ENCODE measurements at places on chromosomes 1 and 21.
A peak's percentile ranks its signal among the peaks of the same experiment; 100 is the strongest.

DNA sequence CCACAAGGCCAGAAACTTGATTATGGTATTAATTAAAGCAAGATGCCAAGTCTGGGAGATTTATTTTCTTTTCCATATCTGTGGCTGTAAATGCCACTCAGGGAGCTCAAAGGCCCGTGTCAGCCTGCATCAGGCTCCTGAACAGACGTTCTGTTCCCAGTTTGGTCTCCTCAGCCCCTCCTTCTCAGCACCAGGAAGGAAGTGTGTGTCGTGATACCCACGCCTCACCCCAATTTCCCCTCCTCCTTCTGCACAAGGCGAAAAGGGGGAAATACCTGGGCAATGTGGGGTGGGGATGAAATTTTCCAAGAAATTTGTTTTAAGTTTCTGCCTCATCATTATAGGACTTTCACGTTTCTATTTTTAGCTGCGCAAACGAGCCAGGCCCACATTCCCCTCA lies 112.0 kb downstream of the SYF2 start:
- no peak for DNase-seq

DNA sequence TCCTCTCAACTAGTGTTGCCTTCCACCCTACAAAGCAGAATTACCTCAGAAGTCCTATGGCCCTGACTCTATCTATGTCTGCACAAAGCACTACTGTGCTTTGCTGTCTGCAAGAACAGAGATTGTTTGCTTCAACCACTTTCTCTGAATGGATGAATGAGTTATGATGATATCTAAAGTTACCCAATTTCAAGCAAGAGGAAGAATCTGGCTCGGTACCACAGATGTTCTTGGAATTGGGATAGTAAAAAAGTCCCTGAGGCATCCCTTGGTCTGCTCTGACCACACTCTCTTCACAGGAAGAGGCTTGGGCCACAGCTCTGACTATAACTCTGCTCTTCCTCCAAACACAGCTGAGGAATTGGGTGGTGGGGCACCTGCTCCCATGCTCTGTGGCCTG lies 31.2 kb downstream of the MTARC1 start:
- DNase-seq = no peak

DNA sequence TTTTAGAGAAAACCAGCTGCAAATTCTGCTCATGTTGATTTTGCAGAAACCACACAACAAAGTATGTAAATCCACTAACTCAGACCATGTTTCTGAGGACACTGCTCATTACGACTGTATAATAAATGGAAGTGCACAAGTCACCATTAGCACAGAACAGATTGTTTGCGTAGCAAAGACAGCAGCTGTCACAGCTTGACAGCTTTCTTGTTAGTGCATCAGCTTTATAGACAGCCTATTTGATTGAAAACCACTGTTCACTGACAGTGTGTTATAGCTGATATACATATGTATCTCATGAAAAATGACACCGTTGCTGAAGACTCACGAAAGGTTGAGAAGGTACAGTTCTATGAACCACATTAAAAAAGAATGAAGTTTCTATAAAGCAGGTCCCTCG lies 560.2 kb upstream of the ZRANB2 start:
- DNase-seq = no peak

DNA sequence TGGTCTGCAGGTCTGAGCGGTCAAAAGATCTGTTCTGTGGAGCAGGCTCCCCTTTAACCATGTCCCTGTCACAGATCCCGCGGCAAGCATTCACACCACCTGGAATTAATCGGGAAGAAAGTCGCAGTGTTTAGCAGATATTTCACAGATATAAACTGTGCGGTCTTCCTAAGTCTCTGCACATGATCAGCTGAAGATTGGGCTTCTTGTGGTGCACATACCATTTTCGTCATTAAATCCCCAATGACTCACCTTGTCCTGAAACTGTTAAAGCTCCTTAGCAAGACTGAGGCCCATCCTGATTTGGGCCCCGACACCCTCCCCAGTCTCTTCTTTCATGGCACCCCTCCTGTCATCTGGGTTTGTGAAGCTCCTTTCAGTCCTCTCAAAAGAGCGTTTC lies 158.8 kb downstream of the KIF26B start:
- no peak for DNase-seq

DNA sequence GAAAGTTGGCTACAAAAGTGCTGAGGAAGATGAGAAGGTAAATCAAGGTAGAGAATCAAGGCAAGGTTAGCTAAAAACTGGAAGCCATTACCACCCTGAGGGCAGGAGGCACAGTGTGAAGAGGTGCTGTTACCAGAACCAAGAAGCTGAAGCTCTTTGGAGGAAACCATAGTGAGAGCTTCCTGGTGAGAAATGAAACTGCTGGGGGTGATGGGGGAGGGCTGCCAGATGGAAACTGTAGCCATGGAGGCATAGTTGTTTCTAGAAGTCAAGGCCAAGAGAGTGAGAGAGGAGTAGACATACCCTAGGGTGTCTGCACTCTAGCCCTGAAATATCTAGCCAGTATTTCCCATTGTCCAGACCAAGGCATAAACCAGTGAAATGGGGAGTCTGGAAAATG lies 28.7 kb downstream of the IFI44 start:
- DNase-seq = no peak

DNA sequence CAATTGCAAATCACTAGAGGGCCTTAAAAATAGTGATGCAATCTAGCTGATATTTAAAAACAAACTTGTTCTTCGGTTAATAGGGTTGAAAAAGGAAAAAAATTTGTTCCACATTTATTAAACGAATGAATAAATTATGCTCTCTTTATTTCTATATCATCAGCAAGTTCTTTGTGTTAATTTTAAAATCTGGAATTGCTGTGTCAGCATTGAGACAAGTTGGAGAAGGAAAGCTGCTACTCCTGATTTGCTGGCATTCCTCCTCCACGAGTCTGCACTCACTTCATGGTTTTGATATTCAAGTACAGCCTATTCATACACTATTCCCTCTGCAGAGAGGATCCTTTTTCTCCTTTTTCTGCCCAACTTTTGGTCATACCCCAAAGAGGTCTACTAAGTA lies 117.6 kb downstream of the MRPL39 start:
- no peak for DNase-seq

GRCh38 chr1:83807821-83808220 lies 191.1 kb downstream of the TTLL7 start:
- no peak for DNase-seq

GRCh38 chr1:206541236-206541833 lies 34.0 kb downstream of the RASSF5 start:
- no peak for DNase-seq

DNA sequence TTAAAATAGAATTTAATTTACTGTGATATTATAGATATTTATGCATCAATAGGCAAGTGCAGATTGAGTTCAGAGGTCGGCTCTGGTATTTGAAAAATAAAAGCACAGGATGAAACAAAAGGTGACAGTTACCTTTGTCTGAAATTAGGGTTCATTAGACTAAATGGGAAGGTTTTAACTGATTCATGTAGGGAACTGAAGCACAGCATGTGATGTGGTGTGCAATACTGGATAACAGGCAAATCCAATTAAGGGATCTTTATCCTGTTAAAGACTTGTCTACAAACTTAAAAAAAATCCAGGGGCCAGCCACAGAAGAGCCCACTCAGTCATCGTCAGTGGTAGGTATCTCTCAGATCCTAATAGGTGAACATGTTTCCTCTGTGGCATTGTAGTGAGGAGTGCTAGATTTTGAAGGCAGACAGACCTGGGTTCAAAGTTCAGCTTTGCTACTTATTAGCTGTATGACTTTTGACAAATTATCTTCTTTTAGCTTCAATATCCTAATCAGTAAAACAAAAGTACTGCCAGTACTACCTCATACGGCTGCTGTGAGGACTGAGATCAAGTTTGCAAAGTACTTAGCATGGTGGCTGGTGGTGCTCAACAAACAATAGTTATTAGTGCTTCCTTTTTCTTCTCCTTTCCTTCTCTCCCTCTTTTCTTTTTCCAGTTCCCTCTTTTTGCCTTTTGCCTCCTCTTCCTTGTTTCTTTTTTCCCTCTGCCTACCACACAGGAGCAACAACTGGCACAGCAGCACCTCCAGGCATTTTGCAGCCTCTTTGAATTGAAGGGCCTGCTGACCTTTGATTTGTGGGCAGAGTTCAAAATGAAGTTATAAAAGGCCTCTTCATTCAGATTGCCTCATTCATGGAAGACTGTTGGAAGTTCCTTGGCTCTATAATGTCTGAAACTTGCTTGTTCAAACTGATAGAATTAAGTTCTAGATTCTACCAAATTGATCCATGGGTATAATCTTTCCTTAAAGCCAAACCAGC lies 44.9 kb upstream of the FOXD3 start:
- no peak for DNase-seq

- DNase-seq = no peak
Measured at GRCh38 chr1:91707890-91708218, 178.1 kb downstream of the TGFBR3 start.

DNA sequence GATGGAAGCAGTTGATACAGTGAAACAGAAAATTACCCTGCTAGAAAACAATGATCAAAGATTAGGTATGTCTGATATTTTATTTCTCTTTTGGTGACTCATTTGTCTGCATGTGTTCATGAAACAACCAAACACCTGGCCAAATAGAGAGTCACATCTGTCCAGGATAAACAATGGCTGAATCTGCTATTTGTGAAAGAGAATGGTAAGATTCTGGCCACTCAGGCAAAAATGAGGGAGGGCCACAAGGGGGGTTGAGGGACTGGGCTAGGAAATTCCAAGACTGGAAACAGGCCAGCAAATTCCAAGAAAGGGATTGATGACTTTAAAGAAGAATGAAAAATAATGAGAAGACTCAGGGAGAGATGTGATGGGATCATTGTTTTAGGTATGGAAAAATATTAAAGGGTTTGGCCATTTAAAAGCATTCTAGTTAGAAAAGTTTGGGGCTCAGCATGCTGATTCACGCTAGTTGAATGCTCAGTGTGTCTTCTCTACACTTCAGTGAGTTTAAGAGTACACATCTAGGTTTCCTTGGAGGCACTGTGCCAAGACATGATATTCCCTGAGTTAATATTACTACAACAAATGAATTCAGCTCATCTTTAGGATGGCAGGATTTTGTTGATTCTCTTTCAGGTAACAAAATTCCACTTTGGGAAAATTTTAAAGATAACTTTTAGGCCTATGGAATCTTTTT lies 44.9 kb downstream of the TRAF5 start:
- DNase-seq = no peak

- no peak for DNase-seq
Measured at GRCh38 chr1:185375583-185375982, 58.5 kb upstream of the IVNS1ABP start.

DNA sequence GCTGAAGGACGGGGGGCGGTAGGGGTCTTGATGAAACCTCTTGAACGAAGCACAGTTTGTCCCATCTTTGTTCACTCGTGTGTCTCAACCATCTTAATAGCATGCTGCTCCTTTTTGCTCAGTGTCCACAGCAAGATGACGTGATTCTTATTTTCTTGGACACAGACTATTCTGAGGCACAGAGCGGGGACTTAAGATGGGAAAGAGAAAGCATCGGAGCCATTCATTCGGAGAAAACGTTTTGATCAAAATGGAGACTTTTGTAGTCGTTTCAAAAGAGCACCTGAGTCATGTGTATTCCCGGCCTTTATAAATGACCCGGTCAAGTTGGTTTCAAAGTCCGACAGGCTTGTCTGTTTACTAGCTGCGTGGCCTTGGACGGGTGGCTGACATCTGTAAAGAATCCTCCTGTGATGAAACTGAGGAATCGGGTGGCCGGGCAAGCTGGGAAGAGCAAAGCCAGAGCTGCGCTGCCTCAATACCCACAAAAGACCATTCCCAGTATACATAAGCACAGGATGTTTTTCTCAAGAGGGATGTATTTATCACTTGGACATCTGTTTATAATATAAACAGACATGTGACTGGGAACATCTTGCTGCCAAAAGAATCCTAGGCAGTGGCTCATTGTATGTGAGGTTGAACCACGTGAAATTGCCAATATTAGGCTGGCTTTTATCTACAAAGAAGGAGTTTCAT lies 18.5 kb downstream of the ETS2 start:
- DNase-seq = no peak

GRCh38 chr1:55821234-55821633 lies 606.1 kb upstream of the USP24 start:
- DNase-seq = no peak

GRCh38 chr1:62131093-62131725 lies 63.4 kb upstream of the L1TD1 start:
- peak; percentile 29 for DNase-seq

GRCh38 chr1:180508725-180509097 lies 6.3 kb upstream of the ACBD6 start:
- no peak for DNase-seq

DNA sequence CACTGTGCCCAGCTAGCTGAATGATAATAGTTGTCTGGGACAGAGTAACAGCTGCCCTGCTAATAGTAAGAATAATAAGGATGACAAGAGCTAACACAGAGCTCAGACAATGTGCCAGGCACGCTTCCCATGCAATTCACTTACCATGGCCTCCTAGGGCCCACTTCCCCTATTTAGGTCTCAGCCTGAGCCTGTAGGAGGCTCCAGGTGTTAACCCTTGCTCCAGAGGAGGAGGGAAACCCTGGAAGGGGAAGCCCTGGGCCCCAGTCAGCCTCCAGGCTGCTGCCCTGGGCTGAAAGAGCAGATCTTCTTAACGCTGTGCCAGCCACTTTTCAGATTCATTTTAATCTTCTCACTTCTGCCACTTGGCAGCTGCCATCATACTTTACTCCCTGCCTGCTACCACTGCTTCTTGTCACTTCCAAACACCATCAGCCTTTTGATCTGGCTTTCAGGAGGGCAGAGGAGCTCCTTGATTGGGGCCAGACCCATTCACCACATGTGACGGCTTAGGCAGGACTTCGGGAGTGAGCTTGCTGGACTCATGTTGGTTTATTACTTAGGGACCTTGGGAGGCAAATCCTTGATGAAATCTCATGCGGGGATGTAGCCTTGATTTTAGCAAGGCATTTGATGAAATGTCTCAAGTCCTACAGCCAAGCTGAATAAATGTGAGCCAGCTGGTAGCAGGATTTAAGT lies 66.7 kb upstream of the PARP1 start:
- no peak for DNase-seq

DNA sequence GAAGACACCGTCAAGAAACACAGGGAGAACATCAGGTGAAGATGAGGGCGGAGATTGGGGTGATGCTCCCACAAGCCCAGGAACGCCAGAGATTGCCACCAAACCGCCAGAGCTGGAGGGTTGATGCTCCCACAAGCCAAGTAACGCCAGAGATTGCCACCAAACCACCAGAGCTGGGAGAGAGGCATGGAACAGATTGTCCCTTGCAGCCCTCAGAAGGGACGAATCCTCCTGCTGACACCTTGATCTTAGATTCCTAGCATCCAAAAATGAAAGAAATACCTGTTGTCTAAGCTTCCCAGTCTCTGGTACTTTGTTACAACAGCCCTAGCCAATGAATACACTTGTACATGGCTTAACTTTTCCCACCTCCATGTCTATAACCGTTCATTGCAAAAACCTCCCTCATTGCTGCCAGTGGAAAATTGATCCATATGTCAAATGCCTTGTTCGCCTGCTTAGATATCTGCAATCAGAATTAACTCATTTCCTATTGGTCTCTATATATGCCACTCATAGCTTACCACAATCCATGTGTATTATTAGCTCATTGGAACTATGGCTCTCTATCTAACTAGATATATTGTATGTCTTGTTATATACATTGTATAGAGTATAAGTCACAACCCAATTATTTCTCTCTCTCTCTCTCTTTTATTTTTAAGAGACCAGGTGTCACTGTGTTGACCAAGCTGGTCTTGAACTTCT lies 127.4 kb downstream of the ADSS2 start:
- DNase-seq = no peak

GRCh38 chr1:59046134-59046533 lies 250.8 kb upstream of the FGGY start:
- DNase-seq = no peak

GRCh38 chr1:156750711-156751450 lies 594 bp downstream of the HDGF start:
- DNase-seq = peak; percentile 56

- no peak for DNase-seq
Measured at GRCh38 chr1:1199961-1200875, 6.2 kb downstream of the TNFRSF18 start.

All from stimulated activated CD4-positive, alpha-beta T cell treated with anti-CD3 and anti-CD28 coated beads, Interleukin-2, amount 100 ng/mL, for 24 hours (primary cell).